ENCODE measurements at places on chromosomes 11 and 22.

- no peak for DNase-seq
Observed at GRCh38 chr11:18958221-18958910, 19.2 kb upstream of the MRGPRX1 start.

- no peak for DNase-seq
Observed at GRCh38 chr11:67466962-67467771, 1.9 kb downstream of the TMEM134 start.

DNA sequence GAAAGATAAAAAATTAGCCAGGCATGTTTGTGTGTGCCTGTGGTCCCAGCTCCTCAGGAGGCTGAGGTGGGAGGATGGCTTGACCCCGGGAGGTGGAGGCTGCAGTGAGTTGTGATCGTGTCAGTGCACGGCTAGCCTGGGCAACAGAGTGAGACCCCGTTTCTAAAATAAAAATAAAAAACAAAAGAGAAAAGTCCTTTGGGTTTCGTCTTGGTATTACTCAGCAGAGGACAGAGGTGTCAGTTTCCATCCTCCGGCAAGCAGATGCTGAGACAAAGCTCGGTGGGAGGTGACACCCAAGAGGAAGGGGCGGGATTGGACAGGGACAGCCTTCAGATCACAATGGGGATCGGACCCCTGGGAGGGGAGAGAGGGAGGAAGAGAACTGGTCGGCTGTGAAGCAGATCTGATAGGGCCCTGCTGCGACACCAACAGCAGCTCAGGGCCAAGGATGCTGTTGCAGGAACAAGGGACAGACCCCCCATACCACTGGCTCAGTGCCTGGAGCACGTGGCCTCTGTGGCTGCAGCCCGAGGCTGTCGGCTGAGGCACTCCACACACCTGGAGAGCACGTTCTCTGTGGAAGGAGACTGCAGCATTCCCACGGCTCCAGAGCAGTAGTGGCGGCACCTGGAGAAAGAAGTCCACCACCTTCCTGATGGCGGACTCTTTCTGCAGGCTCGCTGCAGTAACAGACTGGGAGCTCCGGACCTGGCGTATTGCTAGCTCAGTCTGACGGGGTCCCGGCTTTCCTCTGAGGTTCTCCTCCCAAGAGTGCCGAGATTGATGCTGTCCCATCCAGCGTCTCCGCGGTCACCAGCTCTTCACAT is 5.2 kb upstream of the BID start:
- DNase-seq: no peak

- DNase-seq: no peak
Observed at GRCh38 chr11:122978299-122978620, 3.4 kb downstream of the BSX start.

- no peak for DNase-seq
Observed at GRCh38 chr22:50506611-50507420, 686 bp downstream of the LMF2 start.

All from NCI-H446 treated with DMSO at 0.1 percent for 48 hours (cell line).